ENCODE measurements at places on chromosomes 6 and 20.
A peak's percentile ranks its signal among the peaks of the same experiment; 100 is the strongest.

GRCh38 chr6:26198722-26199056 lies 111.5 kb downstream of the HFE start:
- no peak for DNase-seq

GRCh38 chr6:128323011-128323410 lies 197.4 kb downstream of the PTPRK start:
- no peak for DNase-seq

- no peak for DNase-seq
Measured at GRCh38 chr6:42967228-42967627, 6.7 kb downstream of the GNMT start.

DNA sequence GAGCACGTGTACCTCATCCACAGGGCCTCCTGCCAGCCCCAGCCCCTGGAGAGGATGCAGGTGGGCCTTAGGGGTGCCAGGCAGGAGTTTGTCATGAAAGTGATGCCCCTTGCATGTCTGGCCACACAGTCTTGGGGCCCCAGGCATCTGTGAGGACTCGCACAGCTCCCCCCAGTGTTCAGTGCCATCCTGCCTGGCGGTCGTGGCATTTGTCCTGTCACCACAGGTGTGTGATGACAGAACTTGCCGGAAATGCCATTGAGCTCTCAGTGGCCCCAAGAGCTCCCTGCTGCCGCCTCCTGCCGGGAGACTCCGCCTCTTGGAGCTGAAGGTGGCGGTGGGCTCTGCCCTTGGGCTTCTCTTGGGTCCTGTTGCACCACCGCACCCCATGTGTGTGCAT lies 30.6 kb upstream of the ADRM1 start:
- no peak for DNase-seq

- DNase-seq, result no peak
Measured at GRCh38 chr20:2246069-2246491, 49.7 kb upstream of the TGM3 start.

DNA sequence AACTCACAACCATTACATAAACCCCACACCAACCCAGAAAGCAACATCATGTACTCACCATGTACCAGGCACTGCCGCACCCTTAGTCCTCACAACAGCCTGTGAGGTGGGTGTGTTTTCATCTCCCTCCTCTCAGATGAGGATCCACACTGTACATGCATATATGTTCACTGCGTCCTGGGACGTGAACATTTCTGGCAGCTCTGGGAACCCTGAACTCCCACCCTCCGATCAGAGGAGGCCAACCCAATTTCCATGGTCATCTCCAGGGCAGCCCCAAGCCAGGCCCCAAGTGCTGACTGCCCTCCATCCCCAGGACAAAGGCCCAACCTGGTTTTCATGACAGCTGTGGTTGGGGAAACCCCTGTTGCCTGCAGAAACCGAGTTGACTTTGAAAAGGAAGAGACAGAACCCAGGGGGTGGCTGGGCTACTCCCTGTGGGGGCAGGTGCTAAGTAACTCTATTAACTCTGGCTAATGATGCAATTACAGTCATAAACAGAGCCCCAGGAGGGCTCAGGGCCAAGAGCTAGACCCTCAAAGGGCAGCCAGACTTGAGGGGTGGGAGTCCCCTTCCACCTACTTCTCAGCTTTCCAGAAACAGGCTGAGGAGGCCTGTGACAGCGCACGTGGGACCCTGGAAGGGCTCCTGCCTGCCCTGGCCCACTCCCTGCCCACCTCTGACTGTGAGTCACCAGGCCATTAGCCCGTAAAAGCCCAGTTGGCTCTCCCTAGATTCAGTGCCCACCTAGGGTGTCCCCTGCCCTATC lies 2.6 kb downstream of the TFEB start:
- peak; percentile 77 for DNase-seq

DNA sequence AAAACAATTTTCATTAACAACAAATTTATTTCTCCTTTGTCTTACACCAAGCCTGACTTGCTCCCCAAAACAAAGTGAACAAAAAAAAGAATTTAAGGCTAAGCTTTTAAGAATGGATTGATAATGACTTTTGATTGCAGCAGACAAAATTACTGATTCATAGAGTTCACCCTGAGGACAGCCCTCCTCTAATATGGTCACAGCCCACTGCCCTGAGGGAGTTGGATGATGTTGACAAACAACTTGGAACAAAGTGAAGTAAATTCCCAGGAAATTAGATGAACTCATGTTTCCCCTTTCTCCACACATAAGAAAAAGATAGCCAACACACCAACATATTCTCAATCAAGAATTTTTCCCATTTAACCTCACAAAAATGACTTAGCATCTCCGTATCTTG lies 7.7 kb upstream of the ISM1 start:
- DNase-seq, result no peak

- no peak for DNase-seq
Measured at GRCh38 chr6:116244284-116244683, 9.6 kb downstream of the TSPYL4 start.

DNA sequence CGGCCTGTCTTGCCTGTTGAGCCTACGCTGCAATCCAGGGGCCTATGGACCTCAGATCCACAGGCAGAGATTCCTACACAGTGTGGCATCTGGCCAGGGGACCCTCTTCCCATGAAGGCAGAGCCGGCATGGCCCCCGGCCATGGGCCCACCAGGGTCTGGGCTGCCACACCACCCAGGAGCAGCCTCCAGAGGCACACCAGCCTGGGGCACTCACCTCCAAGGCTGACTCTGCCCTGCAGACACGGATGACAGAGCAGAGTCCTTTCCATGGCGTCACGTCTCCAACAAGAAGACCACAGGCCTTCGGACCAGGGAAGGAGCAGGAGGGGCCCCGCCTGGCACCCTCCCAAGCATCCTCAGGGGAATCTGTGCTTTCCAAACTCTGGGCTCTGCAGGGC lies 3.5 kb upstream of the HRH3 start:
- DNase-seq, result no peak

DNA sequence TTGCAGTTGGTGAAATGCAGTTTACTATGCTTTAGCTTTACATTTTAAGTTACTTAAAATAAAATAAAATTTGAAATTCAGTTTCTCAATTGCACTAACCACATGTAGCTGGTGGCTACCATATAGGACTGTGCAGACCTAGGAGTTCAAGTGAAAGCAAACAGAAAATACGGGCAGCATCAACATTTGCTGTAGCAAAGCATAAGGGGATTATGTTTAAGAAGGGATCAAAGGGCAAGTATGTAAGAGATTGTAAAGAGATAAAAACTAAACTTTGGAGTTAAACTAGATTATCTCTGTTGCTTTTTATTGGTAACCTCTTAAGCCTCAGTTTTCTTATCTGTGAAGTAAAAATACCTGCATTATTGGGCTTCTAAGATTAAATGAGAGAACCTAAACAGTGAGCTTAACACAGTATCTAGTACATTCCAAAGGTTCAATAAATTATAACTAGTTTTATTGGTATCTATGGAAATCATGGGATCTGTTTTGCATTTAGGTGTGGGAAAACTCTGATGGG lies 81.2 kb downstream of the SPTLC3 start:
- no peak for DNase-seq

GRCh38 chr6:39273406-39273821 lies 40.8 kb downstream of the KCNK17 start:
- no peak for DNase-seq

Measured in inflammatory macrophage treated with lipopolysaccharide for 1 hour (primary cell).